Left colon (tissue), 2 donors: ENCODE measurements at places on chromosomes 5 and 9. TPM values are rescaled to one million over a fixed set of nuclear protein-coding genes. Genes with fewer than 3 reads are reported as not detected.

DNA sequence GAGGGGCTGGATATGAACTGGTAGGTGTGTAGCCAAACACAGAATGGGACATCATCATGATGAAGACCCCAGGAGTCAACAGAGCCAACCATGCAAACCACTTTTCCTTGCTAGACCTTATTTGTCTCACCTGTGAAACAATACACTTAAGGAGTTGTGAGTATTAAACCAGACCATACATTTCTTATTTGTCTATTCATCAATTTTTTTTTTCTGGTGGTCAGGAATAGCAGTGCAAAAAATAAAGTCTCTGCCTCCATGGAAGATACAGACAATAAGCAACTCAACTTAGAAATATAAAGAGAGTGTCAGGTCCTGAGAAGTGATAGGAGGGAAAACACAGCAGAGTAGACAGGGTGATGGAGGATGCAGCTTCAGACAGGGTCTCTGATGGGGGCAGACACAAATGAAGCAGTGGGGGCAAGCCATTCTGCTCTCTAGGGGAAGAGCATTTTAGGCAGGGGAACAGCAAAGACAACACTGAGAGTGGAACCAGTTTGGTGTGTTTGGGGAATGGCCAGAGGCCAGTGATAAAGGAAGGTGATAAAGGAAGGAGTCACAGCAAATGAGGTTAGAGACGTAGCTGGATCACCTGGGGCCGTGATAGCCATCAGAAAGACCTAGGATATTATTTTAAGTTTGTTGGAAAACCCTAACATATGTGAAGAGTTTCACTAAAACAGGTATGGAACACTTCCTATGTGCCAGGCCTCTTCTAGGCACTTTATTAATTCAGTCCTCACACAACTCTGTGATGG lies 256.2 kb downstream of the MAN2A1 start:
- no peak for DNase-seq

LRRC19 gene
- total RNA-seq = 98.5 TPM

SPINK4 gene
- 146 TPM for total RNA-seq

GRCh38 chr5:58582019-58582802 lies 664 bp upstream of the RAB3C start:
- DNase-seq = peak; percentile 12

- no peak for DNase-seq
Measured at GRCh38 chr5:172347496-172348052, 64.0 kb upstream of the UBTD2 start.

DNA sequence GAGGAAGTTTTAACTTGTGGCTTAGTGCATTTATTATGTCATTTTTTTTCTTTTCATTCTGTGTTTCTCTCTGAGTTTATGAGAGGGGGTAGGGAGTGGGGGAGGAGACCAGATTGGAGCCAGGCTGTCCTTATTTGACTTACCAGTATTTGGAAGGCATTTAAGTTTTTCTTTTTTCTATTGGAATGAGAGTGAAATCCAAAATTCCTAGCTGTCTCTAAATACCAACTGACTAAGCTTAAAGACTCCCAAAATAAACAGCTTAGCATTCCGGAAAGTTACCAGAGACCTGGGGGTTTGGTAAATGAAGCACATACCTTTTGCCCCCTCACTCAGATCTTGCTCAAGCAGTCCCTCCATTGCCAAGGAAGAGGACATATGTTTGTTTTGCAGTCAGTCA lies 581.9 kb upstream of the BRINP1 start:
- no peak for DNase-seq

DNA sequence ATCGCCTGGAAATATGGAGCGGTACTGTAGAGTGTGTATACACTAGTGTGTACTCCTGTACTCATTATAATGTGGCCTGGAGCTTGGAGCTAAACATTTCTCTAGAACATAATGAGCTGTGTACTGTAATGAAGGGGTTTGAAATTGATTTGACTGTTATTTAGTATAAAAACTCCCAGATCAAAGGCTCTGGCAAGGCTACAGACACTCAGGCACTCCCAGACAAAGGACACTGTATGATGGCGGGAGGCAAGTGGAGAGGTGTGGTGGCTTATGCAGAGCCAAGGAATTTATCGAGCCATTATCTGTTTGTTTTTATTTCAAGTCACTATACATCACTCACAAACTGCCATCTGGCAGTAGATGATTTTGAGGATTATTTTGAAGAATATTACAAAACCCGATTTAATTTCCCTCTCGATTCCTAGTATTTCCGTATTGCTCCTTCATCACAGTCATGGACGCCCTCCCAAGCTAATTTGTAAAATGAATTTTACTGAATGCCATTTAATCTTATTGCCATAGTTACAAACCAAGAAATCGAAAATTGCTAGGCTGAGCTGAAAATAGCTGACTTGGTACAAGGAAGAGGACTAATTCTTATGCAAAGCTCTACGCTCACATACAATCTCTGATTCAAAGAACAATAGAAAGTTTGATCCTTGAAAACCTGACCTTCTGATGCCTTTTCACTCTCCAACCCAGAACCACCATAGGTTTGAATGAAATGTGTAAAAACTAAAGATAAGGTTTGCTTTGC lies 240.2 kb upstream of the SEMA6A start:
- DNase-seq = no peak

- no peak for DNase-seq
Measured at GRCh38 chr5:158525663-158526062, 574.1 kb downstream of the EBF1 start.

INSYN2B gene
- not detected for total RNA-seq

SLC46A2 gene
- total RNA-seq = not detected

SIL1 gene
- 29.9 TPM for total RNA-seq

DNA sequence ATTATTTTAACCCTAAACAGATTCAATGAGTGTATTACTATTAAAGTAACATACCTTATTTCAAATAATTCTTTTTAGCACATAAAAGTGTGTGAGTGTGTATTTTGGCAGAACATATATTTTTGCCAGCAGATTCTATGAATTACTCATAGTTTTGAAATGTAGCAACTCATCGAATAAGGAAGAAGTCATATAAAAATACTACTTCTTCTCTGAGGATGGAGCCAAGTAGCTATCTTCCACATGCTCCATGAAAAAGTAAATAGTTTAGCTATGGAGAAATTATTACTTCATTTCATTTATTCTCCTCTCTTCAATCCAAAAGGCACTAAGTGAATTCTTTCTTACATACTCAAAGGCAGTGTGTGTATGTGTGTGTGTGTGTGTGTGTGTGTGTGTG lies 1090.4 kb upstream of the CDH6 start:
- DNase-seq = no peak

DNA sequence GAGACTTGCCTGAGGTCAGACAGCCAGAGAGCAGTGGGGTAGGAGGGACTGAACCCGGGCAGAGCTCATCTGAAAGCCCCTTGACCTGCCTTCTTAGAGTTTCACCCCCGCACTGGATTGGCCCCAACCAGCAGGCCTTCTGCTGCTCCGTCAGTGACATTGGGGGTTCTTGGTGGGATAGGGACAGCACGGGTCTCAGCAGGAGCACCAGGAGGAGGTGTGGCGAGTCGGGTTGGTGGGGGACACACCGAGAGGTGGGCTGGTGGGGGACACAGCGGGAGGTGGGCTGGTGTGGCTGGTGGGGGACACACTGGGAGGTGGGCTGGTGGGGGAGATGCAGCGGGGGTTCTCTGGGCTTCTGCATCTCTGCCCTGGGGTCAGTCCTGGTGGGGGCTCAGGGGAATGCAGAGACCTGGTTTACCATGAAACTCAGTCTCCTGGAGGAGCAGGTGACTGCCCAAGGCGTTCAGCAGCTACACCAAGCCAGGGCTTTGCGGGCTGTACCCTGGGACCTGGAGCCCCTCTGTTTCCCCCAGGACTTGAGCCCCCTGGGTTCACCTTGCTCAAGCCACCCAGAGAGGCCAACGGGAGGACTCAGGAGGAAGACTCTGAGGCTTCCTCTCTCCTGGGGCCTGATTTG lies 28.1 kb upstream of the RNU6ATAC start:
- no peak for DNase-seq

MSANTD3 gene
- total RNA-seq = 9.8 TPM

DNA sequence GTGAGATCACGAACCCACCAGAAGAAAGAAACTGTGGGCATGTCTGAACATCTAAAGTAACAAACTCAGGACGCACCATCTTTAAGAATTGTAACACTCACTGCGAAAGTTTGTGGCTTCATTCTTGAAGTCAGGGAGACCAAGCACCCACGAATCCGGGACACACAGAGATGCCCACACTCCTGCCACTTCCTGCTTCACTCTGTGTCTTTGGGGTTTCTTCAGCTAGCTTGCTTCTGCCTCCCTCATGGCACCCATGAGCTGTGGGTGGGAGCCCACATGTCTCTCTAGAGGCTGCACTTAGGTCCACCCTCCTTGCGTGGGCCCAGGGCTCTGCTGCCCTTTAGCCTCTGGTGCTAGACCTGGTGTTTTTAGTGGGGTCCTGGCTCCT lies 61.2 kb upstream of the CNOT6 start:
- no peak for DNase-seq

DNA sequence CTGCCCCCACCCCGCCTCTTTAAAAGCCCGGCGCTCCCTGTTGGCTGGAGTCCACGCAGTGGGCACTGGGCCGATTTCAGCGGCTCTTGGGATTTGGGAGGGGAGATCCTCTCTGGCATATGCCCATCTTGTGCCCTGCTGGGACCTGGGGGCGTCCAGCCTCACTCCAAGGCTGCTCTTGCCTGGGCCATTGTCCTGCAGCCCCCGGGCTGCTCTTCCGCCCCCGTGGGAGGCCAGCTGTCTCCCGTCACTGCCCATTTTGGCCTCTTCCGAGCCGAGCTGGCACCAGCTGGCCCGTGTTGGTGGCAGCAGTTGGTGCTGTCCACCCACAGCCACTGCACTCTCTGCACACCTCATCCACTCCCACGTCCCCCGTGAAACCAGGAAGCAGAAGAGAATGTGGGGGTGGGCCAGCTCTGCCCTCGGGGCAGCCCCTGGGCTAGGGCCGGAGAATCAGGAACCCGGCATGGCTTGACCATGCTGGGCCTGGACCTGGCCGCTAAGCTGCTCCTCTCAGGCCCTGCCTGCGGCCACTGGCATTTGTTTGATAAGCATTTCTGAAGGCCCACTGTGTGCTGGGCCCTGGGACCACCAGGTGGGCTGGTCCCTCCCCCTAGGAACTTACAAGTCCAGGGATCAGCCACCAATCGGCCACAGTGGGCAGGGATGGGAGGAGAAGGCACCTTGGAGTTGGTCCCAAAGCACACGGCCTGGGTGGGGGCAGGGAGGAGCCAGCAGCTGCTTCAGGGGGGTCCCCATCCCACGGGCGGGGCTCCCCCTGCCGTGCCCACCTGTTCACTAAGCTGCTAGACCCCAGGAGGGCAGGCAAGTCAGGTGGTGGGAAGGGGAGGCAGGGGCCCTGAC lies 2.2 kb downstream of the C8G start:
- DNase-seq = no peak

GRCh38 chr5:96142786-96143434 lies 181.3 kb upstream of the ELL2 start:
- no peak for DNase-seq

GRCh38 chr5:69449511-69449910 lies 34.6 kb downstream of the MARVELD2 start:
- no peak for DNase-seq

HMCN2 gene
- 23.3 TPM for total RNA-seq

DNA sequence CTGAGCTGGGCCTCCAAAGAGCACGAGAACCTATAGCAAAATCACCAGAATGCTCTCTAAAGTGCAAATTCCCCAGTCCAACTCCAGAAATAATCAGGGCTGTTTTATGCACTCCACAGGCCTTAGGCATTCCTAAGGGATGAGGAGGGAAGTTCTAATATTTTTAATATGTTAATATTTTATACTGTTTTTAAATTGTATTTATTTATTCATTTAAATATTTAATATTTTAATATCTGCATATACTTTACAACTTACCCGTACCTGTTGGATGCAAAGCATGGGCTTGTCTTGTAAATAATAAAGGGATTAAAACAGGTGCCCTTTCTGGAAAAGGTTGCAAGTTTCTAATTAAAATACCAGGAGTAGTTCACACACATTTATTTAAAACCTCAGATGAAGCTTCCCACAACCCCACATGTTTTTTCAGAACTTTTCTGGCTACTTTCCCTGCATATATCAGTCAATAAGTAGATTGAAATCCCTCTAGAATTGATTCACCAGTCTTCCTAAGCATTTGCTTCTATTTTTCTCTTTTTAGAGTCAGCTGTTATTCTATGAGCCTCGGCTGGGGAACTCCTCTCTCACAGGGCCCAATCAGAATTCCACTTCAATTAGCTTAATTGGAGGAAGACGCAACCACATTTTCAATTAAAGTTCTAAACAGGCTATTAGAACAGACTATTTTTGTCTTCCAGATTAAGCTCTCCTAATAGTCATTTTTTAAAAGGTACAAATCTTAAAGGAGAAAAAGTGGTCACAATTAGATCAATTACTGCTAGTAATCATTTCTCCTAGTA lies 140.8 kb downstream of the CDH6 start:
- no peak for DNase-seq

GRCh38 chr5:79119486-79119885 lies 7.9 kb downstream of the BHMT start:
- DNase-seq = no peak

- DNase-seq = no peak
Measured at GRCh38 chr5:148864113-148864841, 37.9 kb downstream of the ADRB2 start.

DNA sequence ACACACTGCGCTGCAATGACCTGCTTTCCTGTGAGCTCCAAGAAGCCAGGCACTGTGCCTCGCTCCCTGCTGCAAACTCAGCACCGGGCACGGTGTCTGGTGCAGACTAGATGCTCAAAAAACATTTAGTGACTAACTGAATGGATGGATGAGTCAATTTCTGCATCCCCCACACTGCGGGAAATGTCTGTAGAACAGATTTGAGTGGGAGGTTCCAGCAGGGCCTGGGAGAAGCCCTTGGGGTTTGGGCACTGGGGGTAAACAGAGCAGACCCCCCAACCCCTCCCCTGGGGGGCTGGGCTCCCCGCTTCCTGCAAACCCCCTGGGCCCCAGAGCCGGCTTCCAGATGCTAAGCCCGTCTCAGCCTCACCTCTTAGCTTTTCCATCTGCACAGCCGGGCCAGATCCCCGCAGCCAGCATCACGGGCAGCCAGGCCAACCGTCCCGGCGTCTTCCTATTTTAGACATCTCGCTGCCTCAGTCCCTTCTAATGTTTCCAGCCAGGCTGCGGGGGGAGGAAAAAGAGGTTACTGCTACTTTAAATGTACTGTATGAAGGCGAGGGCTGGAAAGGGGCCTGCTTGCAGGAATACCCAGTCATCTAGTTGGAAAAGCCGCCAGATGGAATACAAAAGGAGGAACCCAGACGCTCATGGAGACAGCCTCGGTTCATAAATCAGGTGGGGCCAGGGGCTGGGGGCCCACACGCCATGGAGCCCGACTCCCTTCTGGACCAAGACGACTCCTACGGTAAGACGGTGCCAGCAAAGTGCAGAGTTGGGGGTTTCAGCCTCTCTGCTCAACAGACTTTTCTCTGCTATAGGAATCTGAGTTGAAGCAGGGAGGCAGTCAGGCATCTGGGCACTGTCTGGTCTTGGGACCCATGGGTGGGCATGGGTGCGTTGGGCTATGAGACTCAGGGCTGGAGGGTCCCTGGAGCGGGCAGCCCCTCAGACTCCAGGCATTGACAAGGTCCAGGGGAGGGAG lies 67.1 kb upstream of the GGTA1 start:
- DNase-seq = peak; percentile 15

DNA sequence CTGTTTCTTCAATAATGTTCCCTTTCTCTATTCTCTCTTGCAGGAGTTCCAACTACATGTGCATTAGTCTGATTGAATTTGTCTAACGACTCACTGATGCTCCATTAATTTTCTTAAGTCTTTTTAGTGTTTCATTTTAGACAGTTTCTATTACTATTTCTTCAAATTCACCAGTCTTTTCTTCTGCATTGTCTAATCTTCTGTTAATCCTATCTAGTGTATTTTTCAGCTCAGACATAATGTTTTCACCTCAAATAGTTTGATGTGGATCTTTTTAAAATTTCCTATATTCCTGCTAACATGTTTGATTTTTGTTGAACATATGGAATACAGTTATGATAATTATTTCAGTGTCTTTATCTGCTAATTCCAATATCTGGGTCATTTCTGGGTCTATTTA lies 21.7 kb upstream of the BICD2 start:
- DNase-seq = no peak
